ENCODE measurements at places on chromosomes 2 and 18.
A peak's percentile ranks its signal among the peaks of the same experiment; 100 is the strongest.

DNA sequence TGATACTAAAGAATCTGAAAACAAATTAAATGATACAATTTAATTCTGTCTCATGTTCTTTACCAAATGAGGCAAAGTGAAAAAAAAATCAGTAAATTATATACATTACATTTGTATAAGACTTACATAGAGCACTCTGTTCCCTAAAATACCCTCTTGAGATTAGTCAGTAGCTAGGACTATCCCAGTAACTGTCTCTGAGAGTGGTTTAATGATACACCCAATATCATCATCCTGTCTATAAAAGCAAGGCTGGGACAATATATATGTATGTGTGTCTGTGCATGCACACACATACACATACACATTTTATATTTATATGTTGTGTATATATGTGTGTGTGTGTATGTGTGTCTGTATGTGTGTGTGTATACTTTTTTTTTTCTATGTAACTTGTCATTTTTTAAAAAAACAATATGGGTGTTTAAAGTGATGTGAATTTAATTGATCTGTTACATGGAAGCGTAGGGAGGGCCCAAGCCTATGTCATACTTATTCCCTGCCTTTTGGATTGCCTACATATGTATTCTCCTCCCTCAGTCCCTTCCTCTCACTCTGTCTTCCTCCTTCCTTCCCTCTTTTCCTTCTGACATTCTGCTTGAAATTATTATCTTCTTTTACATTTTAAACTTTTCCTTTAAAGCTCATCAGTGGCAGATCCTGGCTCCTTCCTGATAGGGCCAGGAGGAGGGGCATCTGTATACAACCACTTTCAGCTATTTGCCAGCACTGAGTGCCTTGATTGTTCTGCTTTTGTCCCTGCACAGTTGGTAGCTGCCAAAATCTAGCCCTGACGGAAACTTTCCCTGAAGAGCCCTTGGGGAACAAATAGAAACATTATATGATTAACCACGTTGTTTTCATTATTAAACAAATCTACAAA is 6.8 kb downstream of the ASXL3 start:
- H3K27ac ChIP-seq, result no peak overlapping the region
- no peaks in the 10 kb centered on the region for H3K4me1 ChIP-seq
- no peaks in the 10 kb centered on the region for H3K36me3 ChIP-seq
- H3K27me3 ChIP-seq, result peaks cover 2% of the 10 kb centered on the region
- DNase-seq, result no peak
- no peak overlapping the region for H3K4me3 ChIP-seq

GRCh38 chr2:237355701-237356100 is 58.3 kb downstream of the COL6A3 start:
- H3K36me3 ChIP-seq, result no peaks in the 10 kb centered on the region
- H3K27me3 ChIP-seq, result no peaks in the 10 kb centered on the region
- no peak for DNase-seq
- H3K27ac ChIP-seq, result no peak overlapping the region
- H3K4me1 ChIP-seq, result no peaks in the 10 kb centered on the region
- H3K4me3 ChIP-seq, result no peak overlapping the region

- no peak for DNase-seq
- H3K4me1 ChIP-seq, result no peaks in the 10 kb centered on the region
- peaks cover 35% of the 10 kb centered on the region for H3K27me3 ChIP-seq
These were observed 3.9 kb downstream of the KCNK3 start for GRCh38 chr2:26696351-26696816.

- H3K27me3 ChIP-seq, result no peaks in the 10 kb centered on the region
- peaks cover 64% of the 10 kb centered on the region for H3K36me3 ChIP-seq
- no peak for DNase-seq
- no peak overlapping the region for H3K4me3 ChIP-seq
These were observed 82.8 kb downstream of the NCK2 start for GRCh38 chr2:105827351-105828096.

DNA sequence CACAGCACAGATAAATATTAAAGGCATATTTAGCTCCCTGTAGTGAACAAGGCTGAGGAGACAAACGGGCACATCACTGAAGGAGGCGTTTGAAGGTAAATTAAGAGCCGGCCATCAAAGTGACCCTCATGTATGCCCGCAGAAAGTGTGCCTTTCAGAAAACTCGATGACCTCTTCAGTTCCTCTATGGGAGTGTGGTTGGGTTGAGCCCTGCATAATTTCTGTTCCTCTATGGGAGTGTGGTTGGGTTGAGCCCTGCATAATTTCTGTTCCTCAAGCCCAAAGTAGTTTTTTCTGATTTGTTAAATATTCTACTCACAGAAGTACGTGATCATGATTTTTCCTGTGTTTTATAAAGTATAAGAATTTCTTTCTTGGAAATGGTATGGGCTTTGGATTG is 568.5 kb downstream of the TSN start:
- no peaks in the 10 kb centered on the region for H3K36me3 ChIP-seq
- H3K27me3 ChIP-seq, result no peaks in the 10 kb centered on the region
- no peaks in the 10 kb centered on the region for H3K4me1 ChIP-seq
- H3K4me3 ChIP-seq, result no peak overlapping the region
- no peak for DNase-seq

DNA sequence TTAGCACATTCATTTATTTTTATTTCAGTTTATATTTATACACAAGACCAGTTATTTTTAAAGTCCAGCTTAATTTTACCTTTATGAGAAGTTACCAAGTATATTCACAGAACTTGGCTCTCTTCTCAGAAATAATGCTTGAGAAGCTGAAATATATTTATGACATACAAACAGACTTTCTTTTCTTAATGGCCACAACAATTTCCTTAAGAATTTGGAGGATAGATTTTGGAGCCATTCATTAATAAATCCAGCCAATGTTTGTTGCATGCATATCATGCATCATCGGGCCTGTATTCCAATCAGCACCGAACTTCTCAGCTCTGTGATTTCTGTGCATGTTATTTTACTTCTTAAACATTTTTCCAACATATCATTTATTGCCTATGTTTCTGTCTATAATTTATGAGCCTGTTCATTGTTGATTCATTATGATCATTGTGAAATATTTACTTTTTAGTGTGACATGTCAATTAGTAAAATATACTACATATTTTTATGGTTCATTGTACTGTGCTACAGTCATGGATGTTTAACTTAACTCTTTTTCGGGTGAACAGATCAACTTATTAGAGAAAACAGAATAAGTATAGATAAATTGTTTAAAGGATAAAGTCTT is 3.5 kb downstream of the GULP1 start:
- DNase-seq, result no peak
- no peaks in the 10 kb centered on the region for H3K36me3 ChIP-seq
- H3K27me3 ChIP-seq, result peaks cover 45% of the 10 kb centered on the region

DNA sequence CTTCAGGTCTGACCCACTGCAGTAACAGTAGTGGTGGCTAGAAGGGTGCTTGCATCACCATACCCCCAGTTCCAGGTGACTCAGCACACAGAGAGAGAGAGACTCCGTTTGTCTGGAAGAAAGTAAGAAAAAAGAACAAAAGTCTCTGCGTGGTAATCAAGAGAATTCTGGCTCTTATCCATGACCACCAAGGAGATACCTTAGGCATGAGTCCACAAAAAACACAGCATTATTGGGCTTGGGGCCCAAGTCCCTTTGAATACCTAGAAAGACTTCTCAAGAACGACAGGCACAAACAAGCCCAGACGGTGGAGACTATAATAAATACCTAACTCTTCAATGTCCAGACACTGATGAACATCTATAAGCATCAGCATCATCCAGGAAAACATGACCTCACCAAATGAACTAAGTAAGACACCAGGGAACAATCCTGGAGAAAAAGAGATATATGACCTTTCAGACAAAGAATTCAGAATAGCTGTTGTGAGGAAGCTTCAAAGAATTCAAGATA is 21.7 kb upstream of the BAZ2B start:
- H3K27ac ChIP-seq, result no peak overlapping the region
- no peaks in the 10 kb centered on the region for H3K4me1 ChIP-seq
- no peak overlapping the region for H3K4me3 ChIP-seq
- no peaks in the 10 kb centered on the region for H3K27me3 ChIP-seq

DNA sequence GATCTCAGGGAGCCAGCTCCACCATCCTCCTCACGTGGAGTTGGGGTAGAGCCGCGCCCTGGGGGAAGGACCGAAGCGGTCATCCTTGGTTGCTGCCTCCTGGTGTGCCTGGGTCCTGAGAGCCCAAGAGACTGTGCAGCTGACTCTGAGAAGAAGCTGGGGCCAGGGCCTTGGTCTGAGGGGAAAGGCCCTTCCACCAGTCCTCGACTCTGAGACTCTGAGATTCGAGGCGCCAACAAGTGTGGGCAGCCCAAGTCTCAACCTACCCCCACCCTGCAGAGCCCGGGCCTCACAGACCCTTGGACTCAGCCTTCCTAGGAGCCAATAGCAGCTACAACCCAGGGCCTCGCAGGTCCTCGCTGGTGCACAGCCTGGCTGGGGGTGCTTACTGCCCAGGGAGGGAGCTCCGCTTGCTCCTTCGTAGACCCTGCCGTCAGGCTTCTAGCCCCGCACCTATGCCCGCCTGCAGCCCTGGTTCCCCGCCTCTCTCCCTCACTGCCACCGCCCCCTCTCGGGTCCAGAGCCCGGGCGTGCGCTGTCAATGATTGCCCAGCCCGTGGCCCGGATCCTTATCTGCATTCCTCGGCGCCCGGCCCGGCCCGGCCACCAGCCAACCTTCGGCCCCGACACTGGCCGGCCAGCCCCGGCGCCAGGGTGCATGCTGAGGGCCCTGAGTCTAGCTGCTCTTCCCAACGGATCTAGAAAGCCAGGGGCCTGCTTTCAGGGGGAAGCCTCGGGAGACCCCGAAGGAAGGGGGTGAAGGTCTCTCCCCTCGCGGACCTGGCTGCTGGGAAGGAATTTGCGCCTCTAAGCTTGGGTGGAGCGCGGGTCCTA is 2.0 kb downstream of the IHH start:
- H3K36me3 ChIP-seq, result no peaks in the 10 kb centered on the region
- H3K27ac ChIP-seq, result no peak overlapping the region
- DNase-seq, result no peak
- peaks cover 65% of the 10 kb centered on the region for H3K27me3 ChIP-seq
- H3K4me3 ChIP-seq, result no peak overlapping the region

- H3K27me3 ChIP-seq, result no peaks in the 10 kb centered on the region
- no peaks in the 10 kb centered on the region for H3K36me3 ChIP-seq
- H3K4me3 ChIP-seq, result no peak overlapping the region
- H3K4me1 ChIP-seq, result peaks cover 21% of the 10 kb centered on the region
- DNase-seq, result no peak
These were observed 41.6 kb downstream of the CYB5A start for GRCh38 chr18:74250131-74250530.

GRCh38 chr2:241956521-241957110 is 87.1 kb downstream of the RTP5 start:
- H3K4me3 ChIP-seq, result no peak overlapping the region
- H3K27me3 ChIP-seq, result no peaks in the 10 kb centered on the region
- no peaks in the 10 kb centered on the region for H3K4me1 ChIP-seq
- no peak overlapping the region for H3K27ac ChIP-seq
- DNase-seq, result no peak

- no peak overlapping the region for H3K27ac ChIP-seq
- H3K27me3 ChIP-seq, result peaks cover 13% of the 10 kb centered on the region
- no peak for DNase-seq
- no peaks in the 10 kb centered on the region for H3K36me3 ChIP-seq
- no peaks in the 10 kb centered on the region for H3K4me1 ChIP-seq
These were observed 88.0 kb downstream of the LTBP1 start for GRCh38 chr2:33034784-33035183.

GRCh38 chr2:18684206-18685038 is 95.1 kb upstream of the NT5C1B start:
- H3K27me3 ChIP-seq, result no peaks in the 10 kb centered on the region
- H3K36me3 ChIP-seq, result no peaks in the 10 kb centered on the region
- no peak overlapping the region for H3K4me3 ChIP-seq
- no peak for DNase-seq
- H3K27ac ChIP-seq, result no peak overlapping the region

- peaks cover 3% of the 10 kb centered on the region for H3K27me3 ChIP-seq
- peak overlapping the region; percentile 64 for H3K27ac ChIP-seq
- peak; percentile 85 for DNase-seq
- peaks cover 1% of the 10 kb centered on the region for H3K36me3 ChIP-seq
- H3K4me3 ChIP-seq, result peak overlapping the region; percentile 56
- H3K4me1 ChIP-seq, result peaks cover 57% of the 10 kb centered on the region
These were observed 14.0 kb upstream of the COL6A3 start for GRCh38 chr2:237427769-237428506.

DNA sequence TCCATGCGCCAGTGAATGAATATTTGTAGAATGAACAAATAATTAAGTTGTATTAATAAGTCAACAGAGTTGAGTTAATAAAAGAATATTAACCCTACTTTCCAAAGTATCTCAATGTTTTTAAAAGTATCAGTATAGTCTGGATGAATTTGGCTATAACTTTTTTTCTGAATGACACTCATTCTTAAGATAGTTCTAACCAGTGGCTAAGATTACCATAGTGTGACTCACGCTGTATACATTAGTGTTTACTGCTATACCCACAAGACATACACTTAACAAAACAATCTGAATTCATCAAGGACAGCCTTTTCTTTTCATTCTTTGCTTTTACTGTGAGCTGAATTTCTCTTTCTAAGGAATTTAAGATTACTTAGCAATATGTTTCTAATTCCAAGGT is 77.0 kb upstream of the PDE1A start:
- no peaks in the 10 kb centered on the region for H3K4me1 ChIP-seq
- H3K27me3 ChIP-seq, result no peaks in the 10 kb centered on the region
- no peak overlapping the region for H3K27ac ChIP-seq
- DNase-seq, result no peak
- H3K36me3 ChIP-seq, result no peaks in the 10 kb centered on the region

GRCh38 chr18:67926929-67927864 is 410.7 kb upstream of the DSEL start:
- no peaks in the 10 kb centered on the region for H3K4me1 ChIP-seq
- no peak overlapping the region for H3K4me3 ChIP-seq
- H3K27me3 ChIP-seq, result no peaks in the 10 kb centered on the region
- H3K36me3 ChIP-seq, result no peaks in the 10 kb centered on the region
- no peak overlapping the region for H3K27ac ChIP-seq

DNA sequence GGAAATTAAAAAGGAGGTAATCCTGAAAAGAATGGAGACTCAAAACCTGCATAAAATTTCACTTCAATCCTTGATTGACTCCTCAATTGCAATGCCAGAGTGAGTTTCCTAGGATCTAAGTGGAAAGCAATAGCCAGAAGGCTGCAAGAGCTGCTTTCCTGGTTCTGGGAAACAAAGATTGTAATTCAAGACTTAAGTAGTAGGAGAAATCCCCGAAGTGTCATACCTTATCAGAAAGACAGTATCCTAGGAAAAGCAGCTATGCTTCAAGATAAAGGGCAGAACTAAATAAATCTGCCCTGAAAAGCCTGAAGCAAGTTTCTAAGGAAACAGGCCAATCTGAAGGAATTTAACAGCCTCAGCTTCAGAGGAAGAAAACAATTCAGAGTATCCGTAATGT is 390.2 kb downstream of the DSC3 start:
- DNase-seq, result no peak
- no peak overlapping the region for H3K27ac ChIP-seq
- no peaks in the 10 kb centered on the region for H3K4me1 ChIP-seq
- no peaks in the 10 kb centered on the region for H3K36me3 ChIP-seq

DNA sequence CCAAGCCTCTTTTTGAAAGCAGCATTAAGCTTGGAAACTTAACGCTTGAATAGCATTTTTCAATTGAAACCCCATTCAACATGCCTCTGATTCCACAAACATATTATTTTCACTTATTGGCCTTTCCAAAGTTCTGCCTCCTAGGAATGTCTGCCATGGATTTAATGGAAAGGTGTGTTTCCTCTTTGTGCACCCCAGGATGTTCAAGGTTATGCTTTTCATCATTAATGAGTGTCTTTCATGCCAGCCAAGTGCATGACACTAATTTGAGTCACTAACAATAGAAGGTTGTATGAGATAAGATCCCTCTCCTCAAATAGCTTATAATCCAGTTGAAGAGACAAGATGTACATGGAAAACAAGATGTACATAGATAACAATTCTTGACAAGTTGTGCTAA is 84.7 kb downstream of the ALPK2 start:
- no peak for DNase-seq
- no peak overlapping the region for H3K27ac ChIP-seq
